ENCODE measurements at places on chromosomes 11 and 22.

GRCh38 chr22:36872084-36872483 is 11.3 kb downstream of the NCF4 start:
- no peak overlapping the region for H3K27ac ChIP-seq
- H3K4me1 ChIP-seq = peaks cover 31% of the 10 kb centered on the region
- no peak overlapping the region for H3K4me3 ChIP-seq
- no peaks in the 10 kb centered on the region for H3K27me3 ChIP-seq
- DNase-seq = no peak
- no peaks in the 10 kb centered on the region for H3K36me3 ChIP-seq

- H3K4me1 ChIP-seq = peaks cover 32% of the 10 kb centered on the region
- no peaks in the 10 kb centered on the region for H3K27me3 ChIP-seq
- H3K4me3 ChIP-seq = no peak overlapping the region
- H3K36me3 ChIP-seq = no peaks in the 10 kb centered on the region
Measured at GRCh38 chr11:86099874-86100273, 31.0 kb upstream of the PICALM start.

GRCh38 chr22:28773461-28773867 is 969 bp downstream of the CCDC117 start:
- H3K4me3 ChIP-seq = peak overlapping the region; percentile 73
- no peaks in the 10 kb centered on the region for H3K36me3 ChIP-seq
- H3K27ac ChIP-seq = peak overlapping the region; percentile 8

DNA sequence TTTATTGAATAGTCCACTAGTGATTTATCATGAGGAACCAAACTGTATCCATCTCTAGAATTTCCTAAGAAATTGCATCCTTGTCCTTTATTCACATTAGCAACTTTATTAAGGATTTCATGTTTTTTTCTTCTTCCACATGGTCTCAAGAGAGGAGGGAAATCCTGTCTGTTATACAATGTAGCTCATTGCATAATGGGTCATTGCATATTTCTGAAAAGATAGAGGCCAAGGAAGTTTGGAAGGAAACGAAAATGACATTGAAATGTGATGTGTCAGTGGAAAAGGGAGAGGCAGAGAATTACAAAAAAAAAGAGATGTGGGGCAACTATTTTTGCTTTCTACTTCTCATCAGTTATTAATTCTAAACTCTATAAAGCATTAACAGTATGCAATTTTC is 353.1 kb downstream of the METTL15 start:
- H3K4me3 ChIP-seq = no peak overlapping the region
- peaks cover 27% of the 10 kb centered on the region for H3K4me1 ChIP-seq
- DNase-seq = peak; percentile 44
- no peak overlapping the region for H3K27ac ChIP-seq
- H3K36me3 ChIP-seq = no peaks in the 10 kb centered on the region

DNA sequence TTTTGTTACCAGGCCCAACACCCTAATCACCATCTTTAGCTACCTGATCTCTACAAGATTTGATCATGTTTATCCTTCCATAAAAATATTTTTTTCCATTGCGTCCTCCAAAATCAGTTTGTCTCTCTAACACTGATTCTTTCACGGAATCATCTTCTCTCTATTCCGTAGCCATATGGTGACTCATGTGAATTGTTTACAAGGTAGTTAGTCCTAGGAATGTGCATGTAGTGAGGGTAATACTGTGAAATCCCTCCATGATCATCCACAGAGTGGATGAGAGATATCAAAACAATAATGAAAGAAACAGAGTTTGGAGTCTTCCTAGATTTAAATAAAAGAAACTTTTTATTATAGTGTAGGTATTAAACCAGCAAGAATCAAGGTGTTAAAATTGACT is 230.2 kb downstream of the METTL15 start:
- H3K4me1 ChIP-seq = peaks cover 9% of the 10 kb centered on the region
- no peak overlapping the region for H3K4me3 ChIP-seq
- H3K36me3 ChIP-seq = no peaks in the 10 kb centered on the region
- H3K27me3 ChIP-seq = no peaks in the 10 kb centered on the region
- no peak for DNase-seq

DNA sequence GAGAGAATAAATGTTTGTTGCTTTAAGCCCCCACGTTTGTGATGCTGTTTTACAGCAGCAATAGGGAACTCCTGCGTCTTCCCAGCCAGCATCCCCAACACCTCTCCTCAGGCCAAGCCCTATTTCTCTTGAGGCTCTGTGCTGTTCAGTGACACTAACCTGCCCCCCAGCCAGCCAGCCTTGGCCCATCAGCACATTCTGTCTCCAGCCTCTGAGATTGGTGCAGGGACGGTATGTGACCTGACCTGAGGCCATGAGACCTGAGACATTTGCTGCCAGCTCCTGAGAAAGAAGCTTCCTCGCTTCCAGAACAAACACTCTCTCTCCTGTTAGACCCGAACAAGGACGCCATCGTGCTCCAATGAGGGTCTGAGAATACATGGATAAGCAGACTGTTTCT is 38.5 kb upstream of the SLC35C1 start:
- no peak overlapping the region for H3K4me3 ChIP-seq
- H3K27me3 ChIP-seq = peaks cover 39% of the 10 kb centered on the region

DNA sequence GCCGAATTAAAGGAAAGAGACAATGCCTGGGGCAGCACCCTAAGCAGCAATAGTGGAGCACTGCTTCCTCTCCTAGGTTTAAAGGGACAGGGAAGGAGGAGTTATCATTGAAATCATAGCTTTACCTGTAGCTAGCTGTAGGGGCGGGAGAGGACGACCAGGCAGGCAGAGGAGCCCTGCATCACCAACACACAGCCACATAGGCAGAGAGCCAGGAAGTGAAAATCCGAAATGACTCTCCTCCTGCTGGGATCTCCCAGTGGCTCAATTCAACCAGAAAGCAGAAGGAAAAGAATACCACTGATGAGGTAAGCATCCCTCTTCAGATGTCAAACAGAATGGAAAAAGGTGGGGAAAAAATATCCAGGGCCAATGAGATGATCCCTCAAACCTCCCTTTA is 20.4 kb downstream of the MRGPRX4 start:
- H3K27ac ChIP-seq = no peak overlapping the region
- DNase-seq = peak; percentile 7
- no peaks in the 10 kb centered on the region for H3K36me3 ChIP-seq

DNA sequence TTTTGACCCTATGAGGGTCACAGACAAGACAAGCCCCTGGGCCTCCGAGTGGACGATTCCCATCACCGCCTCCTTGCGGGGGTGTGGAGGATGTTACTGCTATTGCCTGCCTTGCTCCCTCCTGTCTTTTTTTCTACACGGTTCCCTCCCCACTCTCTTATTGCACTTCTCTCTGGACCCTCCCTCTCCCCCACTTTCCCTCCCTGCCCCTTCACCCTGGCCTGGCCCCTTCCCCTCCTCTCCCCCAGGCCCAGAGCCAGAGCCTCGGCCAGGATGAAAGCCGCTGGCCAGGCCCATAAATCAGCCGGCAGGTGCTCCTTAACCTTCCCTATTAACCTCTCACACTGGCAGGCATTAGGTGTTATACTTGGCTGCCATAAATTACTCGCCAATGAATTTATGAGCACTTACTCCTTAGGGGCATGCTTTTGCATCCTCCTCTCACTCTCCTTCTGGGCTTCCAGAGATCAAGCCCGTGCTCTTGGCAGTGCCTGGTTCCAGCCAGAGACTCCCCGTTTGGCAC is 18.3 kb upstream of the ALX4 start:
- H3K27ac ChIP-seq = no peak overlapping the region
- H3K36me3 ChIP-seq = no peaks in the 10 kb centered on the region
- no peak for DNase-seq
- no peak overlapping the region for H3K4me3 ChIP-seq
- H3K27me3 ChIP-seq = peaks cover 86% of the 10 kb centered on the region

GRCh38 chr11:123654566-123655081 is at the start of gene SCN3B:
TSS of gene SCN3B (minus strand) at chr11:123654624. CDS start at chr11:123653801, 823 bp downstream.
- no peaks in the 10 kb centered on the region for H3K36me3 ChIP-seq
- peaks cover 10% of the 10 kb centered on the region for H3K4me1 ChIP-seq
- no peak within 1 kb of the TSS for H3K27ac ChIP-seq

GRCh38 chr11:134170919-134171281 is 52.9 kb downstream of the NCAPD3 start:
- no peak overlapping the region for H3K4me3 ChIP-seq
- H3K27ac ChIP-seq = no peak overlapping the region
- H3K4me1 ChIP-seq = no peaks in the 10 kb centered on the region
- no peak for DNase-seq

DNA sequence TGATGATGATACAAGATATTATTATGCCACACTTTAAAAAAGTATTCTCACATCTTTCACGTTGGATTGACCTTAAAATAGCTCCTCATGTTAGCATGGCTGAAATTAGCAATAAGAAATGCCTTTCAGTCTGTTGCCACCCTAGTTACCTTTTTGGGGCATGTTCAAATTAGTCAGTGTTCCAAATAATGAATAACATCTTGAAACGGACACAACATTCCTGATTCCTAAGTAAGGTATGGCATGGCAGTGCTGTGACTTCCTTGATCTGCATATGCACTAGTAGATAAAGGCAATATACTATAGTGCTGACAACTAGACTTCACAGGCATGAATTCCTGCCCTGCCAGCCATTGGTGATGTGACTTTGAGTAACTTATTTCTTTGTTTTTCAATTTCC is 914.5 kb downstream of the METTL15 start:
- peak; percentile 6 for DNase-seq
- no peaks in the 10 kb centered on the region for H3K27me3 ChIP-seq
- H3K4me3 ChIP-seq = no peak overlapping the region
- H3K4me1 ChIP-seq = peaks cover 32% of the 10 kb centered on the region
- peaks cover 3% of the 10 kb centered on the region for H3K36me3 ChIP-seq
- H3K27ac ChIP-seq = no peak overlapping the region

DNA sequence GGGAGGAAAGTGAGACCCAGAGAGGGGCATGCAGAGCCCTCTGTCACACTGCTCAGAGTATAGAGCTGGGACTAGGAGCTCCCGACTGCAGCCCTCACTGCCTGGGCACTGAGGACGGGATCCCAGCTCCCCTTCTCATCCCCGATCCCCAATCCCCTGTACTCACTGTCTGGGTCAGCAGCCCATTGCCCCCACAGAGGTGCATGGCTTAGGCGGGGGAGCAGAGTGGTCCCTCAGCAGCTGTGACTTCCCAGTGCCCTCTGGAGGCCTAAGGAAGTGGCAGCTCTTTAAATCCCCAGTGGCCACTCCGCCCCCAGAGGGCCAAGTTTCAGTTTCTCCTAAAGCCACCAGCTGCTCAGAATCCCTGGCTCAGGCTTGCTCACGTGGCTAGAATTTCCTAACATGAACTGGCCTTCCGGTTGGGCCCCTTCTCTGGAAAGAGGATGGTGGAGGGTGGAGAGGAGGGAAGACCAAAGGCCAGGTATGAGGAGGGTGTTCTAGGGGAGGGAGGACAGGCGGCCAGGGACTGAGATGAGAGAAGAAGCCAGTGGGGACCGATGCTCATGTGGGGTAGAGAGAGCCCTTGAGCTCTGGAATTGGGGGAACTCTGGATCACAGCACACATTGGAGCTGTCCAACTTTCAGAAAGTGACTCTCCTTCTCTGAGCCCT is at the start of gene BATF2:
BATF2 (minus strand) TSS at position 262 of the 671 bp plus-strand sequence; CDS start at position 205, 57 bp downstream.
- no peaks in the 10 kb centered on the region for H3K4me1 ChIP-seq
- no peak within 1 kb of the TSS for H3K27ac ChIP-seq
- no peak within 1 kb of the TSS for H3K4me3 ChIP-seq
- no peaks in the 10 kb centered on the region for H3K36me3 ChIP-seq
- peak; percentile 61 for DNase-seq
- no peaks in the 10 kb centered on the region for H3K27me3 ChIP-seq

GRCh38 chr11:78318321-78319114 is 99.1 kb downstream of the GAB2 start:
- no peak for DNase-seq
- peaks cover 6% of the 10 kb centered on the region for H3K4me1 ChIP-seq
- H3K36me3 ChIP-seq = no peaks in the 10 kb centered on the region
- no peaks in the 10 kb centered on the region for H3K27me3 ChIP-seq
- no peak overlapping the region for H3K27ac ChIP-seq

DNA sequence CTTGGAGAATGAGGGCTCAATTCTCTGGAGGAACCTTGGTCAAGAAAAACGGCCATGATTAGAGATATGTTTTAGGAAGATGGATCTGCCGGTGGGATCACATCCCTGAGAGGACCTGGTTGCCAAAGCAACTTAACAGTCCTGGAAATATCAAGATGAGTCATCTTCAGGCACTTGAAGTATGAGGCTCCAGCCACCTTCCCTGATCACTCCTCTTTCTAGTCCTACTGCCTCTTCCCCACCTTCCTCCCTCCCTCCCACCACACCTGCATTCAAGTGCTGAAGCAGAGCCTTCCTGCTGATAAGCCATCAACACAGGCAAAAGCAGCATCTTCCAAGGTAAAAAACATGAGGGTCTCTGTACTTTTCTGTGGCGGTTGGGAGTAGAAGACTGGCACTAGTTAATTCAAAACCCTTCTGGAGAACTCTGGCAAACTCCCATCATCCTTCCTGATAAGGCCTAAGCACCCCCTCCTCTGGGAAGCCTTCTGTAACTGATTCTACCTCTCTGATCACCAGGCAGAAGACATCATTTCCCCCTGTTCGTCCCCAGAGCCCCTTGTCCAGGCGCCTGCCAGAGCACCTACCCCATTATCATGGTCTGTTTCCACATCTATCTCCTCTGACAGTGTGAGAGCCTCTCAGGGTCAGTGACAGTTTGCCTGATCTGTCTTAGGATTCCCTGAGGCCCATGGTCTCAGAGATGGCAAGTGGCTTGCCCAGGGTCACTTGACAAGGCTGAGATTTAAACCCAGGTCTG is 79.8 kb downstream of the CLPB start:
- H3K27me3 ChIP-seq = no peaks in the 10 kb centered on the region
- no peaks in the 10 kb centered on the region for H3K4me1 ChIP-seq
- H3K36me3 ChIP-seq = peaks cover 3% of the 10 kb centered on the region
- peak; percentile 30 for DNase-seq
- H3K27ac ChIP-seq = no peak overlapping the region

DNA sequence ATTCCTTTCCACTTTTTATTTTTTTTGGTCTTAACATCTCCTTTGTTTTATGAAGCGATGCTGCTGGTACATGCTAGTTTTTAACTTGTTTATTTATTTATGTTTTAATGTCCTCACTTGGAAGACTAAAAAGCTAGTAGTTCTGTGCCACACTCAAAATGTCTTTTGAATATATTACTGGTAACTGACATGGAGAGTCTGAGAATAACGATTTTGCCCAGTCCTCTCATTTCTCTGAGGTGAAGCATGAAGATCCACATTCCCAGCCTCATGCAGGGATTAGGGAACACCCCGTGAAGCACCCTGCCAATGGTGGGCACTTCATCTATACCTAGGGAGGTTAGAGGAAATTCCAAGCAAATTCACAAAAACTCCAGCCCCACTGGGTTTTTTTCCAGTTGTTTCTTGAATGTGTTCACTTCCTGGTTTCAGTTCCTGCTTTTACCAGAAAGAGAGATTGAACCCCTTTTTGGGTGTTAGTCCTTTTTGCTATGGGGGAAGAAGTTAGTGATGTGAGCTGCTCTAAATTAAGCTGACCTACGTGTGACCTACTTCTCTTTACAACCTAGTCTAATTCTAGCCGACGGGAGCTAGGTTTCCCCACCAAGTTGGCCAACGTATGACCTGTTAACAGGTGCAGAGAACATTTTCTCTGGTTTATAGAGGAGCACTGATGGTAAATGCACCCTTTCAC is 106.1 kb downstream of the SLC1A2 start:
- H3K27me3 ChIP-seq = no peaks in the 10 kb centered on the region
- H3K36me3 ChIP-seq = no peaks in the 10 kb centered on the region
- H3K27ac ChIP-seq = no peak overlapping the region
- no peaks in the 10 kb centered on the region for H3K4me1 ChIP-seq

- H3K36me3 ChIP-seq = no peaks in the 10 kb centered on the region
- H3K27me3 ChIP-seq = no peaks in the 10 kb centered on the region
- H3K4me1 ChIP-seq = peaks cover 24% of the 10 kb centered on the region
Measured at GRCh38 chr11:28697920-28698827, 590.0 kb downstream of the METTL15 start.
